Right forelimb (tissue), 1 donor: ENCODE measurements at places on chromosomes 5 and 9.
A peak's percentile ranks its signal among the peaks of the same experiment; 100 is the strongest.

DNA sequence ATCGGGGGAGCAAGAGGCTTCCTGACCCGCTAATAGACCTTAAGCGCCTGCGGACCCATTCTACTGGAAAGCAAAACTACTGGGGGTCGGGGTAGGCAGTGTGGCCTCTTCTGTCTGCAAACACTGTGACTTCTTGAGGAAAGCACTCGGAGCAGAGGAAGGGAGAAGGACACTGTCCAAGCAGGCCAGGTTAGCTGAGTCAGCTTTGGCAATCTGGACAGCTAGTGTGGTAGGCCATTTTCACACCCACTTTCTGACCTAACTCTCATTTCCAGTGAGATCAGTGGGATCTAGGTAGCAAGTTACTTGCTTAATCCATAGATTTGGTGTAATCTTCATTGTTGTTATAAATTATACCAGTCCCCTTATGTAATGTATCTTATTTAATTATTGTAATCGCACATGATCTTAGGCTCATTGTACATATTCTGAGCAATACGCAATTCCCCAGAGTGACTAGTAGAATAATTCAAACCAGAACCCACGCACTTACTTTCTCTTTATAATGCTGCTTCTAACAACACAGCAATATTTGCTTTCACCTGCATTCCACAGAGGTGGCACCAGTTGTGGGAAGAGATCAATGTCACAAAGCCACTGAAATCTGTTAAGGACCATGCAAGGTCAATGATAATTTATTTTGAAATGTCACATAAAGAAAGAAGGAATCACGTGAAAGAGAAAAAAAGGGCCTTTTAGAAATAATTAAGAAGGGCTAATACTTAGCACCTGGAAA lies 82.9 kb downstream of the NREP start:
- no peak for DNase-seq

- no peak for DNase-seq
Observed at GRCh38 chr9:85723215-85723614, 18.5 kb downstream of the AGTPBP1 start.

DNA sequence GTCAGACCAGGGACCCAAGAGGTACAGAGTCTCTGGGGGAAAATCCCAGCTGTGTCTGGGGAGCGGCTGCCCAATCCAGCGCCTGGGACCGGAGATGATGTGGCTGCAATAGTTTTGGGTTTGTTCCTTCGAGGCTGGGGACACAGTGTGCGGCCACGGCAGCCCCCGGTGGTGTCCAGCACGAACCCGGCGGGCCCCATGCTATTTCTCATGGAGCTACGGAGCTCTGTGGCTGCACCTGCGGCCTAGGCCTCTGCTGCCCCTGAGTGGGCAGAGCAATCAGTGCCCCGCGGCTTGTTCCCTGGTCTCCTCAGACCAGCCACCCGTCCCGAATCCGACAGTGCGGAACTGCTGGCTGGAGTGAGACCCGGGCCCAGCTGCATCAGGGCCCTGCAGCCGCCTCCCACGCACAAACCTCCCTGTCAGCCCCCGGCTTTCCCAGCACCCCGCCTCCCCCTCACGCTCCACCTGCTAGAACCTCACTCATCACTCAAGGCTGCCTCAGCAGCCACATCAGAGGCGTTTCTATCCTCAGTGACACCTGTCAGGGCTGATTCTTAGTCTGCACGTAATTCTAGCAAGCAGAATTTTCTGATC lies 29.0 kb downstream of the SARDH start:
- DNase-seq = peak; percentile 48

DNA sequence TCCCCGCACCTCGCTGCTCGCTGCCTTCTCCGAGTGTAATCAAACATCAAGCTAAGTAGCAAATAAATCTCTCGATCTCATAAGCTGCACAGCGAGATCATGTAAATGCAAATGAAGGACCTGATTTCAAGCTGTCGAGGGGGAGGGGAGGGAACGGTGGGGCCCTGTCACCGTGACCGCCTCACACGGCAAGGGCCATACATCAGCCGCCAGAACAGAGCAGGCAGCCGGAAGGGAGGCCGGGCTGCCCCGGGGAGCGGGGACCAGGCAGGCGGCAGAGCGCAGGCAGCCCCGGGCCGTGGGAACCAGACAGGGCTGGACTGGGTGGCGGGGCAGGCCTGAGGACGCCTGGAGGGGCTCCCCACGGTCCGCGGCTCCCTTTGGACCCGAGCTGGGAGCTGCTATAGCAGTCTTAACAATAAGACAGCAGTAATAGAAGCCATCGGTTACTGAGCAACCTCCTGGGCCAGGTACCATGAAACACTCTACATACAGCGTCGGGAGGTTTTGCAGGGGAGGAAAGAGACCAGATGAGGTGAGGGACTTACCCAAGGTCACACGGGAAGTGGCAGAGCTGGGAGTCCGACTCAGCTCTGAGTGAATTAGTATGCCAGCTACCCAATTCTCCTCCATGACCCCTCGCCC lies 76.8 kb downstream of the CFAP77 start:
- DNase-seq = no peak

- DNase-seq = no peak
Observed at GRCh38 chr5:81922854-81923279, 49.0 kb upstream of the ATG10 start.

DNA sequence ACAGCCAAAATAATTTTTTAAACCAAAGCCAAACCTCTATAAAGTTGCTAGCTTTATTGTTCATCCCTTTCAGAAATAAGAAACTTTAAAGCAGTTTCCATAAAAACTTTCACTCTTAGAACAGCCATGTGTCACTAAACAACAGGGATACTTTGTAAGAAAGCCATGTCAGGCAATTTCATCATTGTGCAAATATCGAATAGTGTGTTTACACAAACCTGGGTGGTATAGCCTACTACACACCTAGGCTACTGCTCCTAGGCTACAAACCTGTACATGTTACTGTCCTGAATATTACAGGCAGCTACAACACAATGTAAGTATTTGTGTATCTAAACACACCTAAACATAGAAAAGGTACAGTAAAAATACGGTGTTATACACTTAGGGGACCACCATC lies 59.9 kb downstream of the TLE1 start:
- DNase-seq = no peak
